Activated CD4-positive, alpha-beta memory T cell treated with anti-CD3 and anti-CD28 coated beads, Interleukin-2, amount 10 ng/mL, durations not matched to agents 7 days and 5 days (primary cell): ENCODE measurements at places on chromosomes 4 and X.

DNA sequence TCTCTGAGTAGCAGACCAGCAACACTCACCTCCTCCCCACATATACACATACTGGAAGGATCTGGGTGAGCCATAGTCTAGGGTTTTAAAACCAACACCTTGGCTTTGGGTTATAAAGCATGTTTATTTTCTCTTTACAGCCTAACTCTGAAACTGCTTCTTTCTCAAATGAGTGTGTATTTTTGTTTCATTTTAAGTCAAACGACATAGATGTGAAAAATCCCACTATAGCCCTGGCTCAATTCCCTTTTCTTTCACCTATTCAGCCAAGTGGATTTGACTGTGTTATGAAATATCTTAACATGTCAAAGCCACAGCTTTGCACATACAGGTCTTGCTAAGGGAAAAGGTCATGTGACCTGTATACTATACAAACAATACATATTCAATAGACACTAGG, 13.8 kb downstream of the NEXMIF start:
- no peak for DNase-seq

GRCh38 chrX:69505772-69506616, 1.9 kb downstream of the NALF2 start:
- no peak for DNase-seq

GRCh38 chrX:45506149-45506730, 305.6 kb upstream of the DIPK2B start:
- DNase-seq, result no peak

GRCh38 chr4:85488416-85488815, 13.5 kb downstream of the ARHGAP24 start:
- DNase-seq, result no peak

DNA sequence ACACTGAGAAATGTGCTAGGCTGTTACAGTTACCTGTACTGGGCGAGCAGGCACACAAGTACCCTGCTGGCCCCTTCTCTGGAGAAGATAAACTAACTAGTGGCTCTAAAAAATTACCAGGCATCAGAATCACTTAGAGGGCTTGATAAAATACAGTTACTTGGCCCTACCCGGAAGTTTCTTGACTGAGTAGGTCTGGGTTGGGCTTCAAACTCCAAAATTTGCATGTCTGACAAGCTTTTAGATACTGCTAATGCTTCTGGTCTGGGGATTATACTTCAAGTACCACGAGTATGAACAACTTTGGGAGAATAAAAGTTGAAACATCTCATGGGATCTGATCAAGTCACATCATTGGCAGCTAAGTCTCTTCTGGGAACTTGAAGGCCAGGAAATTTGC, 30.8 kb downstream of the CEP135 start:
- no peak for DNase-seq

DNA sequence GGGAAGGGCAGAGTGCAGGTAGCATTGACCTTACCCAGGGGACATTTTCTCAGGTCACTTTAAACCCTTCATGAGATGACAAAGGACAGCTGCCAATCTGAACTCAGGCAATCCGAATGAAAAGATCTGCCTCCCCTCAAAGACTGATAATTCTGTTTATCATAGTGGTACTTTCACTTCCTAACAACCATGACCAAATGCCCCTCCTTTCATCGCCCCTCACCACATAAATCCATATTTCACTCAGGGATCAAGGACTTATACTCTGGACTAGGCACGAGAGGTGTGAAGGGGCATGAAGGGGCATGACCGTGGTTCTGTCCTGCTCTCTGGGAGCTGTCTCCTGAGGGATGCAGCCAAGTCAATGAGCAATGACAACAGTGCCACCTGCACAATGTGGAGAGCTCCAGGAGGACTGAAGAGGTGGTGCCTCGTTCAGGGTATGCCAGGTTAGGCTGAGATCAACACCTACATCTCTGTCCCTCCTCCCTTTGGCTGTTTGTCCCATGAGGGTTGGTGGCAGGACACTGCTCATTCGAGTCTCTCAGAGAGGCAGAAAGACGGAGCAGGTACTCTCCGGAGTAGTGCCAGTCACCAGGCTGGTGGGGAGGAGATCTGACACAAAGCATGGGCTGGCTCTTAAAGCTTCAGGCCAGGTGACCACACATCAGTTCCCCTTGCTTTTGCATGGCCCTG, 12.5 kb downstream of the HS3ST1 start:
- no peak for DNase-seq

- no peak for DNase-seq
These were observed 171.8 kb upstream of the TBL1X start for GRCh38 chrX:9293051-9293496.

DNA sequence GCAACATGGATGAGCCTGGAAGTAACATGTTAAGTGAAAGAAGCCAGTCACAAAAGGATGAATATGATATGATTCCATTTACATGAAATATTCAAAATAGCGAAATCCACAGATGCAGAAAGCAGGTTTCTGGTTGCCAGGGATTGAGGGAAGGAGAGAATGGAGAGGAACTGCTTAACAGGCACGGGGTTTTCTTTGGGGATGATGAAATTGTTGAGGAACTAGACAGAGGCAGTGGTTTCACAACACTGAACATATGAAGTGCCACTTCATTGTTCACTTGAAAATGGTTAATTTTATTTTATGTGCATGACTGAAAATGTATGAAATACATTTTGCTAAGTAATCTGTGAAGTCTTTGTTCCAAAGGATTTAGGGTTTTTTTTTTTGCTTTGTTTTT, 182.5 kb upstream of the TBL1X start:
- no peak for DNase-seq

GRCh38 chrX:2566055-2566454, 65.3 kb upstream of the DHRSX start:
- DNase-seq, result no peak
